ENCODE measurements at places on chromosomes 13 and 19.

- DNase-seq, result no peak
Measured at GRCh38 chr13:106906426-106906996, 338.6 kb upstream of the ARGLU1 start.

DNA sequence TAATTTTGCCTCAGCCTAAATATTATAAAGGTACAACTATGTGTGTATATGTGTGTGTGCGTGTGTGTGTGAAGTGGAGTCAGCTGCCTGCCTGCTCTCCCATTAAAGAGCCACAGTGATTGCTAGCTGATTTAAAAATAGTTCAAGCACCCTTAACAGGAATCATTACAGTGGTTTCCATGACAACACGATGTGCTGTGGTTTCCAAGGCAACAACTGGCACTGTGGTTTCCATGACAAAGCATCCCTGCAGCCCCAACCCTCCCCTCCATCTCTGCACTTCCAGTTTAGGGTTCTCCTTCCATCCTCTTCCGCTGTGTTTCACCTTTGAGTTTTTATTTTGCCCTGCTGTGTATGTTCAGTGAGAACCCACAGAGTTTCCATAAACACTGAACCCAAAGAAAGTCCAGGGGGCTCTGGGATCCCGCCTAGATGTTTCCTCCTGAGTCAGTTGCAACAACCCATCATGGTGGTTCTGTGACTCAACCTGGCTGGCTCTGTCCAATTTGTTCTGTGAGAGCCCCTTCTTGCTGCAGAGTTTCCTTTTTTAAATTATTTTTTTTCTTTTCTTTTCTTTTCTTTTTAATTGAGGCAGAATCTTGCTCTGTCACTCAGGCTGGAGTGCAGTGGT is 7.1 kb upstream of the PNMA8A start:
- no peak for DNase-seq

GRCh38 chr19:53874606-53874990 is 6.9 kb downstream of the MYADM start:
- peak; percentile 52 for DNase-seq

GRCh38 chr13:20492641-20493040 is 33.0 kb downstream of the CRYL1 start:
- peak; percentile 19 for DNase-seq

DNA sequence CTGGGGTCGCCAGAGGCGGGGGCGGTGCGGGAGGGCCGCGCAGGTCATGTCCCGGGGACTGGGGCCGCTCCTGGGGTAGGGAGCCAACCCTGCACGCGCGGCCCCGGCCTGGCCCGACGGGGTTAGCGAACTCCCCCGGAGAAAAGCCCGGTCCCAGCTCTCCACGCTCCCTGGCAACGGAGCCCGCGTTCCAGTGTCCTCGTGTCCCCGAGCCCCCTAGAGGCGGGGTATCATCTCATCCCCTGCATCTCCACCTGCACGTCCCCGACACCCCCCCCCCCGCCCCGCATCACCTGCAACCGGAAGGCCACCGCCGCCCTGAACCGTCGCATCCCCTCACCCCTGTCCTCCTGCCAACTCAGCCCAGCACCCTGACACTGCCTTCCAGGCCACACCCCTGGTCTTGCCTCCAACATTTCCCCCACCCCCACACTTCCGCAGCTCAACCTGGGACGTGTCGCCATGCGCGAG is 2.7 kb downstream of the WDR88 start:
- peak; percentile 14 for DNase-seq

DNA sequence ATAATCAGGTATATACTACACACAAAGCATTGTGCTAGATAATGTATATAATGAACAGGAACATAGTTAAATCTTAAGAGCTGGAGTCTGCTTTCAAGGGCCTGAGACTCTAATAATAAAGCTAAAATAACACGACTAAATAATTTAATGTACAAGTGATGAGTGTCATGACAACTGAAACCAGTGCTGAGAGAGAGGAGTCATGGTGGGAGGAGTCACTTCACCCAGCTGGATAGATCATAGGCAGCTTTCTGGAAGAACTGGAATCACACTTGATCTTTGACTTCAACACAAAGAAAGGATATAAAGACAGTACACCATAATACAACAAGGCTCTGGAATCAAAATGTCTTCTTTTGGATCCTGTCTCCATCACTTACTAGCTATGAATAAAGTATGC is 7.1 kb downstream of the RBM26 start:
- no peak for DNase-seq

GRCh38 chr19:31054430-31054829 is 294.8 kb downstream of the TSHZ3 start:
- DNase-seq, result peak; percentile 7

GRCh38 chr19:46466536-46467196 is 4.7 kb downstream of the PNMA8A start:
- DNase-seq, result peak; percentile 40

GRCh38 chr13:101697745-101698144 is 245.3 kb downstream of the ITGBL1 start:
- DNase-seq, result no peak

DNA sequence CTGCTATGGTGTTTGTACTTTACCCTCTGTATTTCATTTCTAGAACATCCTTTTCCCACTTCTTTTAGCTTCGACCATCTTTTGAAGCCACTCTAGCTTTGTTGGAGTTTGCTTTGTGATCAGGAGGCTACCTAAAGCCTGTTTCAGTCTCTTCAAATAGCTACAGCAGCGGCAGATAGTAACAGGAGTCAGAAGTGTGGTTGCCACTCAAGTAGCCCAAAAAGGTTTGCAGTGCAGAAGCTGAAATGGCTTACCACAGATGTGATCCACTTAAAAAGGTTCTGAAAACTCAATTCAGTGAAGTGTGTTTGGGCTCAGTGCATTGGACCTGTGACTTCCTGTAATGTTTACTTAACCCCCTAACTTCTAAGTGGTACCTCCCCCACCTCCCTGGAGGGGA is 26.2 kb downstream of the WASF3 start:
- DNase-seq, result no peak

DNA sequence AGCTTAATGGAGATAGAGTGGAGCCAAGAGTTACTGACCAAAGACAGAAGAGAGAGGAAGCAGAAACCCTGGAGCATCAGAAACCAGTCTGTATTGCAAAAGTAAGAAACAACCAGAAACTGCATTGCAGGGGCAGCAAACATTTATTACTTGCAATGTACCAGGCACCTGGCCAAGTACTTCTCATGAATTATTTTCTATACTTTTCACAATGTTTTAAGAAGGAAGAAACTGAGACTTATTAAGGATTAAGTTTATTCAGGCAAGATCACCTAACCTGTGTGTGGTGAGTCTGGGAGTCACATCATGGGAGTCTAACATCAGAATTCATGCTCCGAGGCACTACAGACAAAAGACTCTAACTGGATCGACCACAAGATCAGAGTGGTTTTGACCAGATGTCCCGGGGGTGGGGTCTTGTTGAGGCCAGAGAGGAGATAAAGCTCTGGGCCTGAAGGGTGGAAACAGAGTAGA is 47.4 kb downstream of the TNFRSF19 start:
- DNase-seq, result no peak

DNA sequence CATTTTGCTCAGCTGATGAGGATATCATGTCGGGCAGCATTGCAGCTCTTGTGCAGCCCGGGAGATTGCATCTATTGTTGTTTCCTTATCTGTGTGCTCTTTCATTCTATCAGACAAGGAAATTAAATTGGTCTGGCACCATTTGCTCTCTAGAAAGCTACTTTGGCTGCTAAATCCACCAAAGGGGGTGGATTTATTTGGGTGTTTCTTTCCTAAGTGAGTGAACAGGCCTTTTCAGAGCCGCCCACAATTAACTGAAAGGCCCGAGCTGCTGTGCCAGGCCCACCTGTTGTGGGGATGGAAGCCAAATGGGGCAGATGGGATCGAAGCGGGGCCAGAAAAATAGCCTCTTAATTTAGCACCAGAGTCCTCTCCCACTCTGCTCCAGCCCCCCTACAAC is 99.4 kb downstream of the DNAJC15 start:
- no peak for DNase-seq

- DNase-seq, result no peak
Measured at GRCh38 chr13:34294483-34295129, 476.7 kb downstream of the RFC3 start.

- no peak for DNase-seq
Measured at GRCh38 chr19:40294560-40294959, 9.4 kb upstream of the AKT2 start.

DNA sequence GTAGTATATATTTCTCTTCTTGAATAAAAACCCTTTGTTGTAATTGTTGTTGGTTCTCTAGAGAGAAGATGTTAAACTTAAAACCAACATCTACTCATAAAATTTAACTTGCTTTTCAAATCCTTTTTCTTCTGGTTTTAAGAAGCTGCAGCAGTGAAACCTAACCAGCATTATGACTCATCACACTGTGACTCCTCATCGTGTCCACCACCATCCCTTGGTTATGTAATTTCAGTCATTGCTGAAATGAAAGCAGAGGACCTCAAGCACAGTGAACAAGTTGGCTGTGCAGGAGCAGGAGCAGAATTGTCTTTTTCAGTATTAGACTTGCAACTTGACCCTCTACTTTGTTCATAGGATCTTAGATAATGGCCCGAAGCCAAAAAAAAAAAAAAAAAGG is 64.9 kb upstream of the HTR2A start:
- no peak for DNase-seq

All from T-helper 1 cell (primary cell).